Trophoblast cell (in vitro differentiated cells and primary cell): ENCODE measurements at places on chromosomes 16 and 17.

- peak; percentile 14 for DNase-seq
These were observed 142.9 kb downstream of the CDK5R1 start for GRCh38 chr17:32629563-32630190.

DNA sequence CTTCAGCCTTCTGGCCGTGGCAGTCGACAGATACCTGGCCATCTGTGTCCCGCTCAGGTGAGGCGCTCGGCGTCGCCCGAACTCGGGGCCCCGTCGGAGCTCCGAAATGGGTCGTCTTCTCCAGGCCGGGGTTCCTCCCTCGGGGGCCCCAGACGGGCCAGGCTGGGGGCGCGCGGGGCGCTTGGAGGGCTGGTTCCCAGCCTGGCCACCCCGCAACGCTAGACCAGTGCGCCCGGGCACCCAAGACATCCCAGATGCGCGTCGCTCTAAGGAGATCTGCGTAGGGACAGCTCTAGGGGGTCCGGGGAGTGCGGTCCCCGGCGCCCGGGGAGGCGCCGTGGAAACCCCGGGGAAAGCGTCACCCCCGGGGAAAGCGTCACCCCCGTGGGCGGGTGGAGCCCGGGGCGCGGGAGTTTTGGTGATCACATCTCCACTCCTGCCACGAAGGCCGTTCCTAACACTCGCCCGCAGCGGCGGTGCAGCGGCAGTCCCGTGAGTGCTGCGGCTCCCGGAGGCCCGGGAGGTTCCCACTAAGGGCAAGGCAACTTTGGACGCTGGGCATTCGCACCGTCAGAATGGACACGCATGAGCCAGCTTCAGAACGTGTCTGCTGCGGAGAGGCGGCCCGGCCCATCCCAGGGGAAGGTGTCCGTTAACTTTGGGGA lies 729 bp downstream of the ADORA2B start:
- no peak for DNase-seq

GRCh38 chr16:71426069-71426879 lies 15.6 kb downstream of the TLE7 start:
- peak; percentile 49 for DNase-seq

DNA sequence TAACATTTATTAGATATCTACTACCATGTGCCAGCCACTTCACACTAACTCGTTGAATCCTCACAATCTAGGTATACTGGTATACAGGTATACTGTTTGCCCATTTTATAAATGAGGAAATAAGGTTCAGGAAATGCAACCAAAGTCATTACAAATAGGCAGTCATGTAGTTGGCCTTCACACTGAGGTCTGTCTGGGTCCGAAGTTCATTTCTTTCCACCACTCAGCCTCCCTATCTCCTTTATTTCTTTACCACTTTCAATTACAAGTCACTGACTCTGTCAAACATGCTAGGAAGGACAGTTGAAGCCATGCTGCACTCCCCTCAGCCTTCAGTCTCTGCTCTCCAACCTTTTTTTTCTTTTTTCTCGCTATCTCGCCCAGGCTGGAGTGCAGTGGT lies 20.7 kb upstream of the SIAH1 start:
- DNase-seq: no peak

DNA sequence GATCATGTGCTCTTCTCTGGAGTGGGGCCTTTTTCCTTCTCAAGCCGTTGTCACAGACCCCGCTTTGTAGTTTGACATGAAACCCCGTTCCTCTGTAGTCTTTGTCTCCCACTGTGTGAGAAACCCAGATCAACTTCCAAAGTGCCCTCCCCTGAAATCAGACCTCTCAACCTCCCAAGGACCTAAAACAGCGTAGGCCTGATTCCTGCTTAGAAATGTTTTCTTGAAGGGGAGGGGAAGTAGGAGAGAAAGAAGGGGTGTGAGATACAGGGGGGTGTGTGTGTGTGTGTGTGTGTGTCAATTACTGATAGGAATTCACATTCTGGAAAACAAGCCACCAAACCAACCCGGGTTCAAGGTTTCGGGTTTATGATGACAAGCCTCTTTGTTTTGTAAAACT lies 1.4 kb downstream of the UBE2O start:
- DNase-seq: no peak

DNA sequence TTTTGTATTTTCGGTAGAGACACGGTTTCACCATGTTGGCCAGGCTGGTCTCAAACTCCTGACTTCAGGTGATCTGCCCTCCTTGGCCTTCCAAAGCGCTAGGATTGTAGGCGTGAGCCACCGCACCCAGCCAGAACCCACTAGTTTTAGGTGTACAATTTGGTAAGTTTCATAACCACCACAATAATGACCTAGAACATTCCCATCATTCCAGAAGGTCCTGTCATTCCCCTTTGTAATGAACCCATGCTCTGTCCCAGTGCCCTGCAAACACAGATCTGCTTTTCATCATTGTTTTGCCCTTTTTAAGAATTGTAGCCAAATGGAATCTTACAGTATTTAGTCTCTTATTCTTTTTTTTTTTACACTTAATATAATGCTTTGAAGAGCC lies 35.6 kb upstream of the IRF8 start:
- peak; percentile 82 for DNase-seq

- DNase-seq: no peak
These were observed 85.5 kb downstream of the GSG1L start for GRCh38 chr16:27977966-27978365.

DNA sequence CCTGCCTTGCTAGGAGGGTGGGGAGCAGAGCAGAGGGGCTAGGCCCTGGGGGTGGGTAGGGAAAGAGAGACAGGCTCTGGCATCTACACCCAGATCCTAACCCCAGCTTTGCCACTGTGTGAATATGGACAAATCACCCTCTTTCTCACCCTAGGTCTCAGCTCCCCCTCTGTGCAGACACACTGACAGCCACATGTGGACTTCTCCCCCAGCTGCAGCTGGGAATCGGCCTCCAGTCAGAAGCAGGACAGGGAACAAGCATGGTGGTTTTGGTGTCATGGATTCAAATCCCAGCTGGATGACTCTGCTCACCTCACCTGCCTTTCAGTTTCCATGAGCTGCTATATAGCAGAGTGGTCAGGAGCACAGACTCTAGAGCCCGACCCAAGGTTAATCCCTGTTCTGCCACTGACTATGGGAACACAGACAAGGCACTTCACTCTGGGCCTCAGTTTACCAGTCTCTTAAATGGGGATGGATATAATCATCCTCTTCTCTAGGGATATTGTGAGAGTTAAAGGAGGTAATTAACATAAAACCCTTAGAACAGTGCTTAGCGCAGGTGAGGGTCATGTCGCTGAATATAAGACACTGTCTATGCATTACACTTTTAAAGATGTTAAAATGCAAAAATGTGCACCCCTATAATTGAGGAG lies 26.2 kb upstream of the MAP3K14 start:
- no peak for DNase-seq

DNA sequence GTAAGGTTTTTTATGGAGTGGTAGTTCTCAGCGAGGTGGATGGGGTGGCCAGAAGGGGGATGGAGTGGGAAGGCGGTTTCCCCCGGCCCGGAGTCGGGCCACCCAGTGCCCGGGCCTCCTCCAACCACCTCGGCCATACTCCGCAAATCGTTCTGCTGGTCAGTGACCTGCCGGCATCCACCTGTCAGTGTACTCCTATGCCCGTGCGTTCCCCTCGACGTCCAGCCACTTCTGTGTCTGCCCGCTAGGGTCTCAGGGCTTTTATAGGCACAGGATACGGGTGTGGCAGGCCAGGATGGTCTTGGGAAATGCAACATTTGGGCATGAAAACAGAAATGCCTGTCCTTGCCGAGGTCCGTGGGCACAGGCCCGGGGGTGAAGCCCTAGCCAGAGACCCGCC lies 19.3 kb upstream of the ASGR2 start:
- no peak for DNase-seq

- DNase-seq: no peak
These were observed 339.4 kb downstream of the FOXL1 start for GRCh38 chr16:86917471-86918365.
